A549 treated with AZD2906 at 1 μM for 4 hours (cell line): ENCODE measurements at places on chromosomes 4 and X. TPM values are rescaled to one million over a fixed set of nuclear protein-coding genes. Genes with fewer than 3 reads are reported as not detected.

FGG gene
- 4.2 to 8.0 TPM (median 5.9 TPM) in 5 replicates for total RNA-seq

TMPRSS11D gene
- not detected in 5 replicates for total RNA-seq

SAGE1 gene
- total RNA-seq: 0.02 to 0.03 TPM (median 0.03 TPM) in 4 of 5 replicates, not detected in the other

NPY5R gene
- total RNA-seq: 0.06 TPM in 1 of 5 replicates, not detected in the others

MAP3K15 gene
- 1.5 to 2.2 TPM (median 2.0 TPM) in 5 replicates for total RNA-seq

CLIC2 gene
- total RNA-seq: 0.07 to 0.19 TPM (median 0.10 TPM) in 5 replicates

TACC3 gene
- 79.1 to 90.7 TPM (median 82.3 TPM) in 5 replicates for total RNA-seq

SMIM43 gene
- 0.11 to 0.29 TPM (median 0.23 TPM) in 5 replicates for total RNA-seq

CSN1S1 gene
- not detected in 5 replicates for total RNA-seq

GAGE12F gene
- not detected in 5 replicates for total RNA-seq
